Thyroid gland (tissue), 4 donors: ENCODE measurements at places on chromosomes 16 and 17. TPM values are rescaled to one million over a fixed set of nuclear protein-coding genes. Genes with fewer than 3 reads are reported as not detected.

GRCh38 chr16:72609066-72609465 is 437.1 kb upstream of the PMFBP1 start:
- DNase-seq: no peak
- H3K27ac ChIP-seq: no peak overlapping the region
- H3K27me3 ChIP-seq: no peaks in the 10 kb centered on the region
- H3K36me3 ChIP-seq: no peaks in the 10 kb centered on the region
- H3K4me1 ChIP-seq: no peaks in the 10 kb centered on the region
- H3K4me3 ChIP-seq: no peak overlapping the region

The FADS6 gene
- total RNA-seq: not detected

The SYT17 gene
- 2.8 TPM for total RNA-seq

DNA sequence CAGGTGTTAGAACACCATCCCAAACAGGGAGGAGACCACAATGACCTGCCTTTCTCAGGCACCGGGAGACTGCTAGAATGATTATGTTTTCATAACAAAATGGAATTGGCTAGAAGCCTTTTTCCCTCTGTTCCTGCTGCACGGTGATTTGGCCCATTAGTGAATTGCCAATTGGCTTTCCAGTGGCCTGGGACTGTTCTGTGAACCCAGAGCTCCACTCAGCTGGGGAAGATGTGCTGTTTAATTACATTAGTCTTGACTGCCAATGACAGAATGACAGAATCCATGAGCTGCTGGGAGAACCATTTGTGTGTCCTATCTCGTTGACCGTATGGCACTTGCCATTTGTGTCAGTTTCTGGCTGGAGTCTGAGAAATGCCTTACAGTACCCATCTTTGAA is 242.9 kb downstream of the CDH11 start:
- H3K36me3 ChIP-seq: no peaks in the 10 kb centered on the region
- H3K27me3 ChIP-seq: no peaks in the 10 kb centered on the region
- H3K4me3 ChIP-seq: no peak overlapping the region
- no peaks in the 10 kb centered on the region for H3K4me1 ChIP-seq
- no peak for DNase-seq
- no peak overlapping the region for H3K27ac ChIP-seq

The SULT1A4 gene
- 2.0 TPM for total RNA-seq

GRCh38 chr17:1829216-1829591 is 498 bp downstream of the SMYD4 start:
- H3K4me1 ChIP-seq: peaks cover 6% of the 10 kb centered on the region
- no peaks in the 10 kb centered on the region for H3K27me3 ChIP-seq
- peaks cover 3% of the 10 kb centered on the region for H3K36me3 ChIP-seq
- peak overlapping the region; percentile 83 for H3K27ac ChIP-seq

The TBC1D3L gene
- total RNA-seq: 4.3 TPM

DNA sequence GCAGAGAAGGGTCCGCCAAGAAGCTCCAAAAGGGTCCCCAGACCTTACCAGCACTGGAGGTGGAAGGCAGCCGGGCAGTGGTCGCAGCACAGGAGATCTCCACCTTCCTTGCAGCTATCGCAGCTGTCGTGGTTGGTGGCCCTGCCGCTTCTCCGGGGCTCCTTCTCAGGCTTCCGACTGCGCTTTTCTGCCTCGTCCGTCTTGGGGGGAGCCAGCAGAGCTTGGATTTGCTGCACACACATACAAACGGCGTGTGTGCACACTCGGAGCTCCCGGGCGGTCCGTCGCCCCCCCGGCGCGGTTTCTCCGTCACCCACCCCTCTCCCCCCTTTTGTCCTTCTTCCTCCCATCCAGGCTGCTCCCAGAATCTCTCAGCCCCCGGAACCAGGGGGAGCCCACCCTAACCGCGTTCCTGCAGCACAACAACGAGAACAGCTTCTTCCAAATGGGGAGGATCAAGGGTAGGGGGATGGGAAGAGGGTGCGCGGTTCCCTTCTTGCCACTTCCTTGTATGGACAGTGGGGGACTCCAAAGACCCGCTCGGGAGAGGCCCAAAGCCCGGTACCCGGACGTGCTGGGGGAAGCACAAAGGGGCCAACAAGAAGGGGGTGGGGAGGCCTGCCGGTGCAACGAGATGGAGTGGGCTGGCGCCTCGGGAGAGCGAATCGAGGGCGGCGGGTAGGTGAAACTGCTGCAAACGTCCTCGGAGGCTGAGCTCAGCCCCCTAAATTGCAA is 1.1 kb downstream of the PHF12 start:
- no peaks in the 10 kb centered on the region for H3K27me3 ChIP-seq
- peak overlapping the region; percentile 87 for H3K27ac ChIP-seq
- H3K4me1 ChIP-seq: peaks cover 19% of the 10 kb centered on the region
- H3K4me3 ChIP-seq: peak overlapping the region; percentile 90
- no peaks in the 10 kb centered on the region for H3K36me3 ChIP-seq
